DMS 273 treated with DMSO at 0.1 percent for 48 hours (cell line): ENCODE measurements at places on chromosomes 4 and X.
A peak's percentile ranks its signal among the peaks of the same experiment; 100 is the strongest.

DNA sequence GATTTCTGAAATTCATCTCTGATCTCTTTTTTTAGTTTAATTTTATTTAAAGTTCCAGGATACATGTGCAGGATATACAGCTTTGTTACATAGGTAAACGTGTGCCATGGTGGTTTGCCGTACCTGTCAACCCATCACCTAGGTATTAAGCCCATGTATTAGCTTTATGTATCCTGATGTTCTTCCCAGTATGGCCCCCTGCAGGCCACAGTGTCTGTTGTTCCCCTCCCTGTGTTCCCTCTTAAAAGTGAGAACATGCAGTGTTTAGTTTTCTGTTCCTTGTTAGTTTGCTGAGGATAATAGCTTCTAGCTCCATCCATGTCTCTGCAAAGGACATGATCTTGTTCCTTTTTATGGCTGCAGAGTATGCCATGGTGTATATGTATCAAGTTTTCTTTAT is 153.2 kb downstream of the RAPGEF2 start:
- DNase-seq: no peak

- DNase-seq: no peak
Measured at GRCh38 chr4:90152024-90152423, 24.8 kb downstream of the CCSER1 start.

DNA sequence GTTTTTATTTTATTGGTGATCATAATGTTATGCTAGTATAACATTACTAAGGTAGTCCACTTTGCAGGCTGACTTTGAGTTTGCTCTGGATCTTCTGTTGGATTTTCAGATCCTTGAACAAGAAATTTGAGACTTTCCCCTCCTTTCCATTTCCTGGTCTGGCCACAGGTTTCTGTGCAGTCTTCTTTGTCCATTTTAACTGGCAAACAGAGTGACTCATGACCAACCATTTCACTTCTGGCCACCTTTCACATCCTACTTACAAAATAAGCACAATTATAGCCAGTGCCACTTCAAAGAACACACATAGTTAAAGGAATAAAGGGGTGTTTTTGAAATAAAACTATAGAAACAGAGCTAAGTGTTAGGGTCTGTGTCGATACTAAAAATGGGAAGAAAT is 8.4 kb downstream of the ANK2 start:
- DNase-seq: no peak

- DNase-seq: no peak
Measured at GRCh38 chr4:84231539-84232055, 267.5 kb downstream of the NKX6-1 start.

DNA sequence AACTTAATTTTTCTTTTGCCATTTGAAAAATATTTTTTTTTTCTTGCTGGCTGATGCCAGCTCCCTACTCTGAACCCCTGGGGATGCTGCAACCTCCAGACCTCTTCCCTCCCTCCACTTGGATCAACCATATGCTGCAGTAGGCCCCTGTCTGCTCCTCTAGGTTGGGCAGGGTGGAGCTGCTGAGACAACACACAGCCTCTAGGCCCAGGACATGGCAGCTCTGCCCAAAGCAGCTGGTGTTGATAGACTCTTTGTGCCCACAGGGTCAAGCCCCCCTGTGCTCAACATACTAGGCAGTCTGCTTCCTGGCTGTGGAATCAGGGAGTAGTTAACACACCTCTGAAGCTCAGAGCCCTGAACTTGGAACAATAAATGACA is 19.9 kb upstream of the CLNK start:
- peak; percentile 76 for DNase-seq

DNA sequence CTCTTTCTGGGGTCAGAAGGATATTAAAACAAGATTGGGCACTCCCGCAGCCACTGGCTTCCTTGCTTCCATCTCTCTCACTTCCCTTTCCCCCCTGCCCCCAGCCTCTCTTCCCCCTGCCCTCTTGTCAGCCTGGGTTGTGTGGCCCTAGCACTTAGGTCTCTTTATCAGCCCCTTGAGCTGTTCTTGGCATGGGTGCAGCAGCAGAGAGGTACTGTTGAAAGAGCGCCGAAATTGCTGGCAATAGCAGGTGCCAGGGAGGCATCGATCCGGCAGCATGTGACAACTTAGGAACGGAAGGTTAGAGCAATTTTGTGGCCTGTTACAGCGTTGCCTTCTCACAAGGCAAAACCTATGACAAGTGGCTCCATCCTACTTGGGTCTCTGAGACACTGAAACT is 333.1 kb upstream of the IGFBP7 start:
- no peak for DNase-seq
